T-cell (primary cell): ENCODE measurements at places on chromosomes 6 and 20.

DNA sequence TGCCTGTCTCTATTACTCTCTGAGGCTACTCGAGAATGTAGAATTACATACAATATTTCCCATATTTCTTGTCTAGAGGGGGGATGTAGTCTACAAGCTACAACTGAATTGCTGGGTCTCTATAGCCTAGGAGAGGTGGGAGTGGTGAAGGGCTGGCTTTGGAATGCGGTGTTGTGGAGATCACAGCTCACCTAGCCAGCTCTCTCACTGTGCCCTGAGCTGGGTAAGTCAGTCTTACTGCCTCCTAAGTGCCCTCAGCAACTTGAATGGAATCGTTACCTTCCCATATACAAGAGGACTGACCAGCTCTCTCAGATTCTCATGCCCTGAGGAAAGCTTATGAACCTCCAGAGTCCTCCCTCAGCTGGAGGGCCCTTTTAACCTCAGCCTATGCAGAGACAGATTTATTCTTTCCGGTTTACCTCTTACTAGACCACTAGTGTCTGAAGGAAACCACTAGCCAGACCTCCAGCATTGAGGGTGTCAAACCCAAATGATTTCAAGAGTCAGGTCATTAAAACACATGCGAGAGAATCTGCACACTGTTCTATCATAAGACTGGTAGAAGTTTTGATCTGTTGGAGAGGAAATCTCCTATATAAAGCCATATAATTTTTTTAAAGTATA lies 20.6 kb downstream of the VIP start:
- DNase-seq, result no peak

GRCh38 chr6:133001040-133001565 lies 186.7 kb downstream of the RPS12 start:
- DNase-seq, result no peak

- no peak for DNase-seq
Observed at GRCh38 chr6:49539102-49539501, 11.4 kb upstream of the C6orf141 start.

- no peak for DNase-seq
Observed at GRCh38 chr6:1636971-1637871, 27.5 kb downstream of the FOXC1 start.

GRCh38 chr20:64242797-64243475 lies 12.6 kb upstream of the PCMTD2 start:
- no peak for DNase-seq

DNA sequence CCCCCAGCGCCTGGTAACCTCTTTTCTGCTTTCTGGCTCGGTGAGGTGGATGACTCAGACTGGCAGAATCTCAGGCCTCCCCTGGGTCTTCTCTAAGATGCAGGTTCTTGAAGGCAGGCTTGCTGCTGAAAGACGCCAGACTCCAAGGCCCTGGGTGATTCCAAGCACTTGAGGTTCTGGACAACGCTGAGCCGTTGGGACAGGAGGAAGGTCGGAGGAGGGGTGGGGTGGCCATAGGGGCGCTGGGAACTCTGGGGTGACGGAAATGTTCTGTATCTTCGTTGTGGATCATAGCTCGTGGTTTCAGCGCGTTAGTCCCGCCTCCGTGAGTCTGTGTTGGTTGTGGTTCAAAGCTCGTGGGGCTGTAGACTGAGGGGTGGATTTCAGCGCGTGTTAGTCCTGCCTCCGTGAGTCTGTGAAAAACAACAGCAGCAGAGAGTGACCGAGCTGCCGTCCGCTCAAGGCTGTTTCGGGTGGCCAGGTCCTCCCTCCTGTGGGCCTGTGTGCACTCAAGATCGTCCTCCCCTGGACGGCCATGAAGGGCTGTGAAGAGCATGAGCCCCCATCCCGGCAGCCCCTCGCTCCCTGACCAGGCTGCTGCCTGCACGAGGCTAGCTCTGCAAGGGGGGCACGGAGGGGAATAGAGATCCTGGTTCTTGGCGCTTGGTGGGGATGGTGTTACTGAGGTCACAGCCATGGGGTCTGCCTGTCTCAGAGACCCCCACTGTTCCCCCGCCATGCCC lies 7.7 kb downstream of the NTSR1 start:
- peak; percentile 39 for DNase-seq

GRCh38 chr6:74753883-74754600 lies 451.8 kb downstream of the COL12A1 start:
- DNase-seq, result no peak

DNA sequence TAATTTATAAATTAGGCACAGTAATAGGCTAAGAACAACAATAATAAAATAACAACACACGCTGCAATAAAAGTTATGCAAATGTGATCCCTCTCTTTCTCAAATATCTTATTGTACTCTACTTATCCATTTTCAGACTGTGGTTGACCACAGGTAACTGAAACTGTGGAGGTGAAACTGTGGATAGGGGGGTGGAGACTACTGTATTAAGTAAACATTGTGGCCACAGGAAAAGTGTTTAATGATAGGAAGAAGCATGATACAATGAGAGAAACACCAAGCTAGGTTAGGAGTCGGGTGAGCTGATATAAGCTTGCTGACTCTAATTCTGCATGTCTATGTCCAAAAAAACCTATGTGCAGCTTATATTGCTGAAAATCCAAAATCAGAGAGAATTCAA lies 23.0 kb downstream of the NHLRC1 start:
- DNase-seq, result no peak

GRCh38 chr6:132270726-132271402 lies 130.4 kb downstream of the MOXD1 start:
- no peak for DNase-seq

DNA sequence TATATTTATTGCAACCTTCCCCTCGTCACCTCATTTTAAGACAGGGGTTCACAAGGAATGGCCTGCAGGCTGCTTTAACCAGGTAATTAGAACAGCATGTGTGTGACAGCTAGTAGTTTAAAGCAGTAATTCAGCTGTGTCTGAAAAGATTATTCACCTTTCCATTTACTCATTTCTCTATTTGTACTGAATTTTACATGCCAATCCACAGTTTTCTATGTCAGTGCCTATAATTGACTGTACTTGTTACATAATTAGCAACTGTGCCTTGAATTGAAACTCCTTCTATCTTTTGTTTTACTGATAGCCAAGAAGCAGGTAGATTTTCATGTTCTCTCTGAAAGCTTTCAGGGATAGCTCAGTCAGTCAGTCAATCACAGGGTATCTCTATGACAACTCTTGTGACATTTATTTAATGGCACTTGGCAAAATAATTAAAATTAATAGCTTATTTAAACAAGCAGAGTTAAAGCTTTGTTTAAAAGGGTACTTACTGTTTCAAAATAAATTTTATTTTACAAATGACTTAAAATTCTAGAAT lies 214.0 kb downstream of the ZFAND3 start:
- DNase-seq, result no peak

GRCh38 chr20:21862259-21862946 lies 156.9 kb downstream of the PAX1 start:
- no peak for DNase-seq

DNA sequence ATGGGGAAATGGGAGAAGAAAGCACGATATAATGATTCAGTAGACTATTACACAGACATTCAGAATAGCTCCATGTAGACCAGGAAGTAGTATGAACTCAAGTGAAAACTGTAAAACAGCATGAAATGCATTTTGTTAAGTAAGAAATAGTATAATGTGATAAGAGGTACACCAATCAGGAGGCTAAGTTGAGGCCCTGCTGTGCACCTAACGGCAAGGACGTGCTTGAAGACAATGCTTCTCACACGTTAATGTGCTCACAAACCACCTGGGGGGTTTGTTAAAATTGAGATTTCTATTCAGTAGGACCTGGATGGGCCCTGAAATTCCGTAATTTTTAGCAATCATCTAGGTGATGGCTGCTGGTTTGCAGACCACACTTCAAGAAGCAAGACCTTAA lies 178.9 kb upstream of the SULF2 start:
- DNase-seq, result no peak

DNA sequence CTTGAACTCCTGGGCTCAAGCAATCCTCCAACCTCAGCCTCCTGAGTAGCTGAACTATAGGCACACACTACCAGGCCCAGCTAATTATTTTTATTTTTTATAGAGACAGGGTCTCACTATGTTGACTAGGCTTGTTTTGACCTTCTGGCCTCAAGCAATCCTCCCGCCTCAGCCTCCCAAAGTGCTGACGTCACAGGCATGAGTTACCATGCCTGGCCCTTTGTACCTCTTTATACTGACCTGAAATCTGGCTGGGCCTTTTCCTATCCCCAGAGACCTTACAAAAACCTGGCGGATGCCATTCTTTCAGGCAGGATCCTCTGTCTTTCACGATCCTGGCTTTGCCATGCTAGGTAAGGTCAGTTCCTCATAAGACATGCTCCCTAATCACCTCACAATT lies 11.5 kb downstream of the WFDC3 start:
- DNase-seq, result no peak

DNA sequence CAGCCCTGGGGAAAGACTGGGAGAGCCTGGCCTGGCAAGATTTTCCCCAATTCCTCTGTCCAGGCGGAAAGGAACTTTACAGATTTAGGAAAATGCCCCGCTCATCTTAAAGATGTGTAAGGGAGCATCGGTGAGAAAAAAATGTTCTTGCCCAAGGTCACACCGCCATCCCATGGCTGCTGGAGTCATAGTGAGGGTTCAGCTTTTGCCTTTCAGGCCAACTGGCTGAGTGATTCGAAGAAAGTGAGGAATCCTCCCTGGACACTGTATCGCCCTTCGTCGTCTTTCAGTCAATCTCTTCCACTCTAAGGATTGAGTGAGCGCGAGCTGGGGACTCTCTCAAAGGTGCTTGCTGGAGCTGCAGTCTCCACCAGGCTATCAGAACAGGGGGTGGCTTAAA lies 1.4 kb downstream of the WFDC2 start:
- no peak for DNase-seq

- peak; percentile 50 for DNase-seq
Observed at GRCh38 chr6:29589423-29590048, 4.6 kb downstream of the OR2H2 start.

DNA sequence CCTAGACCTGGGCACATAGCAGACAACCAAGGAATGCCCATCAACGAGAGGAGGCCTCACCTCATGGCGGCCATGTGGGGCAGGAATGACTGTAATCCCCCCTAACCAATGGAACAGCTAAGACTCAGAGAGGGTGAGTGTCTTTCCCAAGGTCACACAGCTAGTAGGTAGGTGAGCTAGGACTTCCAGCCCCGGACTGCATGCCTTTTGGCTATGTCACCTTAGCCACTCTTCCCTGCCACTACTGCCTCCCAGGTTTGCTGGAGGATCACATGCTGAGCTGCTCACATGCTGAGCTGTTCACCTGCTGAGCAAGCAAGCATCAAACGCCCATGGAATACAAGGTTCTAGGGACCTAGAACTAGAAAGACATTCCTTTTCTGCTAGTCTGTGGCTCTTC lies 188.5 kb upstream of the PMEPA1 start:
- no peak for DNase-seq

- DNase-seq, result no peak
Observed at GRCh38 chr6:158333094-158333493, 20.8 kb downstream of the TULP4 start.

DNA sequence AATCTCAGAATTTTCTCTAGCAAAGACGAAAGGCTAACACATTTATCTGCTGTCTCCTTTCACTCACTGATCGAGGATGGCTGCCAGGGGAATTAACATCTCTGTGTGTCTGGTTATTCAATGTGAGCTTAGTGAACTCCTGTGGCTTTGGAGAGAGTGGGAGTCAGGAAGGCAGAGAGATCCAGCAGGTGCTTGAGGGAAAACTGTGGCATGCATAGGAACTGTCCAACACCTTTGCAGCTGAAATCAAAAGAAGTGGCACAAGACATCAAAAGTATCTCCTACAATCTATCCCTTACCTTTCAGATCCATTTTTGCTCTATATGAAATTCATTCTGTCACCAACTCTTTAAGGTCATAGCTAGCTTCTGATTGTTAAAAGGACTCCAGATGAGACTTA lies 11.8 kb upstream of the FAM184A start:
- no peak for DNase-seq

DNA sequence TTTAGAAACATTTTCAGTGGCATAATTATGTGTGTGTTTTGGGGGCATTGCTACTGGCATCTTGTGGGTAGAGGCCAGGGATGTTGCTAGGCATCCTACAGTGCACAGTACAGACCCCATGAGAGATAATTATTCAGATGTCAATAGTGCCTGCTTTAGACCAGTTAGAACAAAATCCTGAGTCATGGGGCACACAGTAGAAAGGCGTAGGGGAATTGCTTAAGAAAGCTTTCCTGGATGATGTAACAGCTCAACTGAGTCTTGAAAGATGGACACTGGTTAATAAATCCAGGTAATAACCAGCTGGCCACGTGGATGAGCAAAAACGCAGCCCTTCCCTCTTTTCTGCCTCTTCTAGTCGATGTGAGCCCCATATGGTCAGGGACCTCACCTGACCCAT lies 51.1 kb downstream of the KCNB1 start:
- no peak for DNase-seq

GRCh38 chr6:8391934-8392333 lies 43.4 kb downstream of the SLC35B3 start:
- no peak for DNase-seq

- DNase-seq, result no peak
Observed at GRCh38 chr6:11845664-11846577, 67.3 kb upstream of the ADTRP start.

DNA sequence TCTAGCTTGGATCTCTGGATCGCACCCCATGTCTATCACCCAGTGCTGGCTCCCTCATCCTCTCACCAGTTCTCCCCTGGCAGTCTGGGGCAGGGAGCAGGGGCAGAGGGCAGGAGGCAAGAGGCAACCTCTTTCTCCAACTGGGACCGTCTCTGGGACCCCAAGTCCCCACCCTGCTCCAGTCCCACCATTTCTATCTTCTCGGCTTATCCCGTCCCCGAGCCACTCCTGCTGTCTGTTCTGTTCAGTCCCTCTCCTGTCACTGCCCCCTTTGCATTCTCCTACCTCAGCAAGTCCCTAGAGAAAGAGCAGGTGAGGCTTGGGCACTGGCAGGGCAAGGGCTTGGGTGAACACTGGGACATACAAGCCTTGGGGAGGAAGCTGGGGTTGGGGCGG lies 625 bp upstream of the TNXB start:
- DNase-seq, result no peak

GRCh38 chr20:33836277-33836676 lies 25.1 kb downstream of the CHMP4B start:
- no peak for DNase-seq

DNA sequence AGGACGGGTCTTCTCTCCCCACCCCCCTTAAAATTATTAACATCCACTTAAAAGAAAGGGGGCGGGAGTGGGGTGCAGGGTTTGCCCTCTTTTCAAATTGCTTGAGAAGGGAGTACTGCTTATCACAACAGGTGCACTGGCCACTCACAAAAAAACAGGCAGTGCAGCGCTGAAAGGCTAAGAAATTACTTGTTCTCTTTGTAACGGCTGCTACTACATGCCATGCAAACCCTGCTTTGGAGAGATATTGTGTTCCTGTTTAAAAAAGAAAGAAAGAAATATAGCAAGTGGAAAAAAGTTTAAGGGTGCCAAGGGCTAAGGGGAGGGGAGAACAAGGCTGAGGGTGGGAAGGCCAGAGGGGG lies 312.7 kb upstream of the JARID2 start:
- no peak for DNase-seq

GRCh38 chr20:11660673-11661072 lies 257.0 kb upstream of the BTBD3 start:
- DNase-seq, result no peak
